ENCODE measurements at places on chromosomes 4 and X. TPM values are rescaled to one million over a fixed set of nuclear protein-coding genes. Genes with fewer than 3 reads are reported as not detected.

DNA sequence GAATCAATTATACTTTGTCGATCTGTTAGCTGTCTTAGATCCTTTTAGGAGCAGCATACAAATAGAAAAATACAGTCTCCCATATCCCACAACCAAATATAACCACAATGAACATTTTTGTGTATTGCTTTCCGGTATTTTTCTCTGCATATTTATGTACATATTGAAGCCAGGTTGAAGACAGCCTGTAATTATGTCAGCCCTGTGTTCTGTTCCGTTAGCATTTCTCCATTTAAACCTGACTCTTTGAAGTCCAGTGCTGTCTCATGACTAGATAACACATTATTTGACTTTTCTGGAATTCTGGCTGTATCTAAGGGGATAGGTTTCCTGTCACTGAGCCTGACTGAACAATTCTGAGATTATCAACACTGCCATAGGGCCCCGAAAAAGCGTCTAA is 4.0 kb upstream of the SLC34A2 start:
- no peak for DNase-seq

- no peak for DNase-seq
Measured at GRCh38 chr4:88489100-88489761, 32.3 kb downstream of the HERC5 start.

DNA sequence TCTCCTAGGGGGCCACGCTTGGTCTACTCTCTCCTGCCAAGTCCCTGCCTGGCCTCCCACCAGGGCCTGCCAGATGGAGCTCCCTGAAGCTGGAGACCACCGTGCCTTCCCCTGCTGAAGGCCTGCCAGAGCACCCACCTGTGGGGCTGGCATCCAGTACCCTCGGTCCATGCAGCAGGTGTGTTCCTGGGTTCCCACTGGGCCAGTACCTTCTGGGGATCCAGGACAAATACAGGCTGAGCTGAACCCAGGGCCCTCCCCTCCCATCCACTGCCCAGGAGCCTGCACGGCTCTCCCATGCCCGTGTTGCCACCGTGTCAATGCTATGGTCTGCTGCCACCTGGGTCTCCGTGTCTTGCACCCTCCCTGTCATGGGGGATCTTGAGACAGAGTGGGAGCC is 68.8 kb downstream of the ABLIM2 start:
- no peak for DNase-seq

DNA sequence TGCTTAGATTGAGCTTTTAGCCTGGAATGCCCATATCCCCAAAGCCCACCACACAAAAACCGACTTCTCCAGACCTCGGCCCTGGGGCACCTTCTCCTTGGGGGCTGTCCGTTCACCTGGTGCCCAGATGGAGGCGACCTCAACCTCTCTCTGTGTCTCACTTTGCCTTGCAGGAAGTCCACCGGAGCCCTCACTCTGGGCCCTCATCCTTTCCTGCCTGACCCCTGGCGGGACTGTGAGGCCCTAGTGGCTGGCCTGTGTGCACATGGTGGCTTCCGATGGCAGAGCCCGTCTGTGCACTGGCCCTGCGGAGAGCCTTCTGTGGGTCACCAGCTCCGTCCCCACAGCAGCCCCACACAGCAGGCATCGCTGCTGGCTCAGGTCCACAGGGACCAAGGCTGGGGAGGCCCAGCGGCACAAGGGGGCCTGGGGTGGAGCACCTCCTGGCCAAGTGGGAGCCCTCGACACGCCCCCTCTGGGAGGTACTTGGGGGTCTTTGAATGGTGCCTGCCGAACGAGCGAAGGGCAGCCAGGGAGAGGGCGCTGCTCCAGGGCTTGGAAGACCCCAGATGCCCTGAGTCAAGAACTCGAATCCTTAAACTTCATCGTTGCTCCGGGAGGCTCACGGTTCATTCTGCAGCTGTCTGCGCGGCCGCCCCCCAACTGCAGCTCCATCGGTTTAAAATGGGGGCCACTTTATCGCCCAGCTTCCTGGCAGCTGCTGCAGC is 97.2 kb upstream of the ADRA2C start:
- no peak for DNase-seq

- DNase-seq = no peak
Measured at GRCh38 chrX:143800150-143800549, 79.6 kb upstream of the SPANXN2 start.

DNA sequence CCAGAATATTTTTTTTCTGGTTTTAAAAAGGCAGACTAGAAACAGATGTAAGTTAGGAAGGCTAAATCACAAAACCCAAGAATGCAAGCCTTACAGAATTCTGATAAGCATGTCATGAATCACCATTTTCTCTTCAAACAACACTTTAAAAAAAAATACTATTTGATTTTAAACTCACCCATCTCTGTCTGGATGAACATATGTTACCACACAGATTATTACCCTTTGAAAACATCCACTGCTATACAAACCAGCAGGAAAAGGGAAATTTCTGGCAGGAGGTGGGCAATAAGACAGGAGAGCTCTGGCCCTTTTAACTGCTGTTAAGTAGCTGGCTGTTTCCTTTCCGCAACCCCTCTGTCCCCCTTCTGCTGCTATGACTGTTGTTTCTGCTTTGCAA is 317.7 kb upstream of the NOCT start:
- peak; percentile 86 for DNase-seq

- DNase-seq = no peak
Measured at GRCh38 chrX:47174846-47175587, 18.6 kb upstream of the UBA1 start.

- no peak for DNase-seq
Measured at GRCh38 chr4:7020856-7021255, 22.3 kb upstream of the TADA2B start.

DNA sequence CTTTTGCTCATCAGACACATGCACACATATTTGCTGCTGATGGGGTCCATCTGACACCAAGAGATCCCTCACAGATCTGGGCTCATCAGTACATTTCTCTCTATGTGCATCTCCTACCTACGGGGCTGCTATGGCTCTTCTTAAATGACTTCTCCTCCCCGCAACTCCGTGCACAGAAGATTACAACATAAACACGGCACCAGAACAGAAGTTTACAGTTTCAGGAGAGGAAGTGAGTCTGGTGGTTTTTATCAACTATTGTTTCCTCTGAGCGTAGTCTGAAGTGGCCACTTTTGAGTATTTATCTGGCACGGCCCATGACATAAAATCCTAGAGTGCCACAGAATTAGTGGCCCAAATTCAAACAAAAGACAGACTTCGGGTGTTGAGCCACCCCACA is 263.8 kb downstream of the PRDM5 start:
- no peak for DNase-seq

DNA sequence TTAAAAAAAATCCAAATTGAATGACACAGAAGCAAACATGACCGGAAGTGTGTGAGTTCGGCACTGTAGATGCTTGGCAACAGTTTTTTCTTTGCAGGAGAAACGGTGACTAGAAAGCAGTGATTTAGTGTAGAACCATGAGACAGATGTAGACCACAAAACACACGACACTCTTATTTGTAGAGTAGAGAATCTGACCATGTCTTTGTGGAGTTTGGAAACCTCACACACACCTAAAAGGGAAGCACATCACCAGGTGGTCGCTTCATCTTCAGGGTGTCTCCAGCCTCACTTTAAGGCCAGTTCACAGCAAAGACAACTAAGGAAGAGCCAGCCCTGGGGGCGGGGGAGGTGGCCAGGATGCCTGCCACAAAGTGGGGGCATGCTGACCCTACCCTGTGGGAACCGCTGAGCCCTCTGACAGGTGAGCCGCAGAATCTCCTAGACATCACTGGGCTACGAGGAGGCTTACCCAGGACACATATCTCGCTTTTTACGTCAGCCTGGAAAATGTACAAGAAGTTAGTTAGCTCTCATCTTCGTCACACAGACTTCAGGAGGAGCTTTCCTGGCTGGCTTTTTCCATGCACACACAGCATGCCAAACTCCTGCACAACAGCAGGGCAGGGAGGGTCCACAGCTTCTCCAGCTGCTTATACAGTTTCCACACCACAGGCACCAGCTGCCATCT is 64.4 kb upstream of the PDLIM3 start:
- peak; percentile 51 for DNase-seq

- DNase-seq = peak; percentile 94
Measured at GRCh38 chr4:145230726-145231125, 50.3 kb upstream of the OTUD4 start.

DNA sequence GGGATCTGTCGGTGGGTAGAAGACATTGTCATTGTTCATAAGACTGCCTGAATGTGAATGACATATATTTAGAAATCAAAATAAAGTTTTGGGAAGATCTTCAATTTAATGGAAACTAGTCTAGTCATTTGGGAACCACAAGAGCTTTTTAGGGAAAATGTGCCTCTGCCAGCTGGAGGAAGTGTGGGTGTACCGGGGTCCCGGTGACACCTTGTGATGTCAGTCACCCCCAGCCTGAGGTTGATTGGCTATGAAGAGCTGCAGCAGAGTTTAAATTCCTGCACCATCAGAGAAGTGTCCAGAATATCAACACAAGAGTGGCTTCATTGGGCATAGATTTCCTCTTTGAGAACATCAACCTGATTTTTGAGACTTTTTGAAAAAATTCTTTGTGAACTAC is at the start of gene DMP1:
TSS of gene DMP1 (plus strand) at position 301 of the 400 bp plus-strand sequence. CDS start 6,213 bp downstream, outside the sequence.
- DNase-seq = no peak

GRCh38 chr4:25081866-25082471 is 51.2 kb upstream of the LGI2 start:
- no peak for DNase-seq

The EPHA5 gene
- 50.2 TPM for total RNA-seq

The CENPVL2 gene
- 0.41 TPM for total RNA-seq

The ARX gene
- not detected for total RNA-seq

The OPN1MW gene
- not detected for total RNA-seq

Measured in fibroblast of the aortic adventitia (primary cell).